Tibial nerve (tissue), 4 donors: ENCODE measurements at places on chromosomes 6 and 20.
A peak's percentile ranks its signal among the peaks of the same experiment; 100 is the strongest.

- no peak for DNase-seq
These were observed 29.9 kb downstream of the ABHD12 start for GRCh38 chr20:25360631-25361286.

DNA sequence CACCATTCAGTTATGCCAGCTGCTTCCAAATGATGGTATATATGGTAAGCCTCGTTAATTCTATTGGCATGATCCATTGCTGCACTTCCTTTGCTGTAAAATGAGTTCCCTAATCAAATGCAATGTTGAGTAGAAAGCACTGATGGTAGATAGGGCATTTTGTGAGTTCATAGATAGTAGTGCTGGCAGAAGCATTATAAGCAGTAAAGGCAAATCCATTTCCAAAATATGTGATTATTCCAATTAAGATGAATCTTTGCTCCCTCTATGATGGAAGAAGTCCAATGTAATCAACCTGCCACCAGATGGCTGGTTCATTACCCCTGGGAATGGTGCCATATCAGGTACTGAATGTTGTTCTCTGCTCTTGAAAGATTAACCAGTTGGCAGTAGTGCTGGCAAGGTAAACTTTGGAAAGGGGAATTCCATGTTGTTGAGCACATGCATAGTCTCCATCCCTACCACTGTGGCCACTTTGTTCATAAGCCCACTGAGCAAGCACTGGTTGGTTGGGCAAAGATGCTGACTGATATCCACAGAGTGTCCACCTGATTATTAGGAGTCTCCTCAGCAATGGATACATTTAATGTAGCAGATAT is 5.6 kb upstream of the TBPL1 start:
- no peak for DNase-seq

- no peak for DNase-seq
These were observed 60.2 kb downstream of the RBM38 start for GRCh38 chr20:57451431-57451794.

GRCh38 chr20:35018590-35019371 is 63.1 kb downstream of the MYH7B start:
- no peak for DNase-seq

DNA sequence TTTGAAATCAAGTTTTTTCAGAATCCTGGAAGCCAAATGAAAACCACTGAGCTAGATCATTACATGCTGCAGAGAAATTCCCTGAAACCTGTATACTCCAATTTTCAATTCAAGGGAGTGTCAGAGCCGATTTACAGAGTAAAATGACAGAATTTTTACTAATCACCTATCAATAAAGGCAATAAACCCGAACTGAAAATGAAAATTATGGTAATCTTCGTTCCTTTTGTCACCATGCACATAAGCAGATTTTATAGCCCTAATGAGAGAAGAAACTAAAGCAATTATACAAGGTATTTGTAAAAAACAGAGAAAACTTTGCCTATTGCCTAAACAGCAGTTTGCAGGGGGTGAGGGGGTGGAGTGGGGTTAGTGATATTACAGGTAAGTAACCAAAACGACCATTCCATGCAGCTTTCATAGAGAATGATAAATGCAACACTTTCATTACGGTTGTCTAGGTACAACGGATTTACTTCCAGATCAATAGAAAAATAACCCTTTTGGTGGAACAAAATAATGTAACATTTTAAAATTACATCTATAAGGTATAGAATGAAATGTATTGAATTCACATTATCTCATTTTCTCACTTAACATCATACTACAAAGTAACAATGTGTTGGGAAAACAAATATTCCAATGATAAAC is 115.2 kb upstream of the BEND6 start:
- no peak for DNase-seq

DNA sequence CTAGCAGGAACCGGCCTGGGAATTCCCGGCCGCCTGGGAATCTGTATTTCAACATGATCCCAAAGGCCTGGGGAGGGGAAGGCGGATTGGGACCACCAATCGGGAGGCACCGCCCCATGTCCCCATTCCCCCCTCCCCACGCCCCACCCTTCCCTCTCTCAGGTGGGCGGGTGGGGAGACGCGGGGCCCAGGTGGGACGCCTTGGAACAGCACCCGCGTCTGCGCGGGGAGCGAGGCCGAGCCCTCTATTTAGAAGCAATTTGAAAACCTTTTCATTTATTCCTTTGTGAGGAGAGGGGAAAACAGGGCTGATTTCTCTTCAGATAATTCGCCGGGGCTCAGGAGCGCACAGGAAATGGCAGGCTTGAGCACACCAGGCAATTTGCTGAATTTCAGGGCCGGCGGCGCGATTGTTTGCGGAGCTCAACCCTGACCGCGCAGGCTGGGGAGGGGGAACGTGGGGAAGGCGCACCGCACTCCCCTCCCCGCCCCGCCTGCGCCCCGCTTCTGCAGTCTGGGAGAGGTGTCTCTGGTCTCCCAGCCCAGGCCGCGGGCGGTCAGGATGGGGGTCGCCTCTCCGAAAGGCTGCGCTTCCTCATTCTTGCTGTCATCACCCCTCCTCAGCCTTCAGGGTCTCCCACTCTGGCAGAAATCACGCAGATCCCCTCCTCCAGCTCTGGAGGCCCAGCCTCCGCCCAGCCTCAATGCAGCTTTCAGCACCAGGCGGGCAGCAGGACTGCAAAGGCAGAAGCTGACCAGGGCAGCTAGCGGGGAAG is 170.0 kb downstream of the GRM4 start:
- DNase-seq, result no peak

- no peak for DNase-seq
These were observed 16.3 kb downstream of the CENPQ start for GRCh38 chr6:49479308-49479970.

DNA sequence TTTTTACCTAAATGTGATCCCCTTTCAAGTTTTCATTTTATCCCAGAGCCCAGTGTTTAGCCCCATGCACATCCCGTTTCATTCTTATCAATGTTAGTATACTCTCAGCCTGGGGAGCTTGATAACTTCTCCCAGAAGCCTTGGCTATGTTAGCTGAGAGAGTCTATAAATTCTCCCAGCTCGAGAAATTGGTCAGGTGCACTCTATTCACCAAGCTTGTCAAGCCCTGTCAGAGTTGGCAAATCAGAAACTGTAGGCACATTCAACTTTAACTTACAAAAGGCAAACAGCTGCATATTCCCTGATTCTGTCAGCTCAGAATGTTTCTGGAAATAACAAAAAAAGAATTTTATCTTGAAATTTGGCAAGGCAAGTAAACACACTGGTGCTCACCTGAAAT is 62.2 kb upstream of the IMPG1 start:
- no peak for DNase-seq

- DNase-seq, result no peak
These were observed 40.6 kb downstream of the SLC35D3 start for GRCh38 chr6:136962661-136963060.

DNA sequence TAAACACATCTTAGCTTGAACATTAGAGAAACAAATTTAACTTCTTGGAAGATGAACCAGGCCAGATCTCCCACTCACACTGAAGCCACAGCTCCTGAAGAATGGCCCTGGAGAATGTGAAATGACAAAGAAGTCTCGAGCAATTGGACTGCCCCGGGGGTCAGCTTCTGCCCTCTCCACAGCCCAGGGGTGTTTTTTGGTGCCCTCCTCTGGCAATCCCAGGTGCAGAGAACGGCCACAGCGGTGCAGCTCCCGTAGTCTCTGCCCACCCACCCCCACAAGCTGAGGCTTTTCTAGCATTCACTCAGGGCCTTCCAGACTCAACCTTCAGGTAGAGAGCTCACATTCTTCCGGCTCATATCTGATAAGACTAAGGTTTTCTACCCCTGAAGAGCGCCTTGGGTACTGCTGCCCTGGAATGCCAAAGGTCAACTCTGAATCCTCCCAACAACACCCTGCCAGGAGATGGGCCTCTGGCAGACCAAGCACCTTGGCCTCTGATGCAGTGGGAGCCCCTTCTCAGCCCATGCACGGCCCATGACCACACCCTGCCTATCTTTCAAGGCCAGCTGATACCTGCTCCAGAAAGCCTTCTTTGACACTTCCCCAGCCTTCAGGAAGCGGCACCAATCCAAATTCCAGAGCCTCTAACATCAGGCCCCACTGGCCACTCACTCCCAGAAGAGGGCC is 208.3 kb downstream of the SYNDIG1 start:
- DNase-seq, result no peak

DNA sequence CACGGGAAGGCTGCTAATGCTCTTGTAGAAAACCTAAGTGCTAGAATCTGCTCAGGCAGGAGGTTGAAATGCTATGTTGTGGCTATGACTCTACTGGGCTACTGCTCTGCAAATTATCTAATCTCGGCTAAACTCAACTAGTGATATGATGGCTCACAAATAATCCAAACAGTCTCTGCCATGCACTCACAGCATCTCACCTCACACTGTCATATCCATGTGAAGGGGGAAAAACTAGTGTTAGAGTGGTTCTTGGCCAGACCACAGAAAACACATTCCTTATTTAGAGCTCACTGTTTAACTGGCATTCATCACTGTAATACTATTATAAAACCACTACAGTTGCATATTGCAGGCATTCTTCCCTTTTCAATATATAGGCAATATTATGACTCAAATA is 81.8 kb upstream of the DST start:
- no peak for DNase-seq

DNA sequence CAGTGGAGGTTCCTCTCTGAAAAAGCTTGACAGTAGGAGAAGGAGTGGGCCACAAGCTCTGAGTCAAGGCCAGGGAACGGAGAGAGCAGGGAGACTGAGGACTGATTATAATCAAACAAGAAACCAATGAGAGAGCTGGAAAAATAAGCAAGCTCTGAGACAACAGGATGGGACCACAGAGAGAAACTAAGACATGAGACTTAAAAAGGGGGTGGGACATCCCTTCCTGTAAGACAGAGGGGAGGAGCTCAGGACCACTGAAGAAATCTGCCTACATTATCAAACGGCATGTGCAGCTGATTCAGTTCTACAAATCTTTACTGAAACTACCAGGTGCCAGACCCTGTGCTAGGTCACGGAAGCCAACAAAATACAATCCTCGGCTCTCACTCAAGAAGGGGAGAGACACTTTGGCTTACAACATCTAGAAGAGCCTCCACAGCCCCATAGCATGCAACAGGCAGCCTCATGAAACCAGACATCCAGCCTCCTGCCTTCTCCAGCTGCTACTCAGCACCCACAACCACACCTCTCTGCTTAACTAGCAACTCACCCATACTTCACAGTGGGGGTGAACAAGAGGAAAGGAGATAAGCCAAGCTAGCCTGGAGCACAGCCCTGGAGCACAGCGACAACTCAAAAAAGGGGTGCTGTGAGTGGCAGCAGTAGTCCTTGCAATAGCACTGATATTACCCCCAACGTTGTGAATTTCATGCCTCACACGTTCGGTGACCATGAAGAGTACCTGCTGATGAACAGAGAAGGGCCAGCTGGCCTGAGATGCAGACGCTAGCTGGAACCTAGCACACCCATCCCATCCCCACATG is 39.1 kb upstream of the ANKRD60 start:
- DNase-seq, result no peak

GRCh38 chr20:47571426-47571825 is 69.7 kb downstream of the NCOA3 start:
- DNase-seq, result no peak

GRCh38 chr6:41589636-41590622 is 43.7 kb downstream of the FOXP4 start:
- no peak for DNase-seq

DNA sequence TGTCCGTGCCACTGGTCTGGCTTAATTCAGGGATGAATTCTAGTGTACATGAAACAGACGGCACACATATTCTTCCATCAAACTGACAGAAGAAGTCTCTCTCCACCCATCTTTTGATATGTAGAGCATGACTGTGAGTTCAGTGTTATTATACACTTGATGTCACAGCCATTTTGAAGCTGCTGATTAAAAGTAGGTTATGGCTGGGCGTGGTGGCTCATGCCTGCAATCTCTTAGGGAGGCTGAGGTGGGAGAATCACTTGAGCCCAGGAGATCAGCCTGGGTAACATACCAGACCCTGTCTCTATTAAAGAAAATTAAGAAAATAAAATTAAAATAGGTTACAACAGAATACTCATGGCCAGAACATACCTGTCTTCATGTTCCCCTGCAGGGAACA is 20.7 kb downstream of the C6orf15 start:
- DNase-seq, result no peak

DNA sequence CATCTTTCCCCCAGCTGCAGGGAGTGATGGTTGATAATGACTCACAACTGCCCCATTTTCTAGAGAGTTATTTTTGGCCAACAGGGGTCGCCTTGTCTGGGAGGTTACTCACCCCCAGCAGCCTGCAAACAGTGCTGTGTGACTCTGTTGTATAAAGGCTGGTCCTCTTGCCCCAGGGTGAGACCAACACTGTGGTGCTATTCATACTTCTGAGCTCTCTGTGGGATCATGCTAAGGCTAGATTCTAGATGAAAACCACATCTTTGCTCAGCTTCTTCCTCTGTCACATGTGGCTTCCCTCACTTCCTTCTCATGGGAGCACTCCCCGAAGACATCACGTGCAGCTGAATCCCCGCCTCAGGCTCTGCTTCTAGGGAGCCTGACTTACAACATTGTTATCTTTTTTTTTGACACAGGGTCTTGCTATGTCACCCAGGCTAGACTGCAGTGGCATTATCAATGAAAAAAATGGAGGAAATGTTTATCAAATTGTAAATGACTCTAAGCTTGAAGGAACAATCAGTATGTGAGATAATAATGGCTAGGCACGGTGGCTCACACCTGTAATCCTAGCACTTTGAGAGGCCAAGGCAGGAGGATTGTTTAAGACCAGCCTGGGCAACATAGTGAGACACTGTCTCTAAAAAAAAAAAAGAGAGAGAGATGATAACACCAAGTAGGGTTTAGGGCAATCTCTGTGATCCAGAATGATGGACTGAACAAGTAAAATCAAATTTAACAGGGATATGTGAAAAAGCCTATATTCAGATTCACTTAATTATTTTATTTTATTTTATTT is 55.7 kb upstream of the SLC23A2 start:
- peak; percentile 35 for DNase-seq

GRCh38 chr6:149127212-149127611 is 190.3 kb upstream of the TAB2 start:
- DNase-seq, result no peak

DNA sequence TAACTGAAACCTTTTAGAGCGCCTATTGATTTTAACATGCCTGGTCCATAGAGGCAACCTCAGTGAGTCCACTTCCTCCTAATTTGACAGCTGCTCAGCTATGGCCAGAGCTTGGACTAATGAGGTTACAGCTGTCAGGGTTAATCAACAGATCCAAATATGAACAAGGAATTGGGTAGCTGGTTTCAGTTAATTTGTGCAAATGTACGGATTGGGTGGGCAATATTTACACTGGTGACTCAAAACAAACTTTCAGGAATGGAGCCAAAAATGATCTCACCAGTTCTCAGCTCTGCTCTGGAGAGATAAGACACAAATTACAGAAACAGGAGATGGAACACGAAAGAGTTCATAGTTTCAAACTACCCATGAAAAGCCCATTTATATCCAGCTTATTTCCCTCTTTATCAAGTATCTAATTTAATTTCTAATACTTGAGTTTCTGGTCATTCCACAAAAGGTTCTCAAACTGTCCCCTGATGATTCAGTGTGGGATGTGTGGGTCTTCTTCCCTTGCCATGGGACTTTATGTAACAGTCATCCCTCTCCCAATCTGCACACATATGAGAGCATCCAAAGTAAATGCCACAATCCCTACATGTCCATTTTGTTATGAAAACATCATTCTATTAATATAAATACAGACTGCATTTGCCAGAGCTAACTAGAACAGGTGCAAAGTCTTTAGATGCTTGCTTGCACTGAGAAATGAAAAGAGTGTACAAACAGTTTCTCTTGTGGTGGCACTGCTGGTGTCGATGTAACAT is 149.9 kb downstream of the RPS12 start:
- DNase-seq, result no peak
